CD4-positive, alpha-beta T cell treated with Interleukin-6 for 4 hours (primary cell): ENCODE measurements at places on chromosomes 2 and 18.

- no peak for DNase-seq
Measured at GRCh38 chr2:9356261-9356660, 67.1 kb downstream of the ITGB1BP1 start.

- no peak for DNase-seq
Measured at GRCh38 chr2:63035169-63035568, 15.5 kb upstream of the OTX1 start.

GRCh38 chr18:2028986-2029385 is 542.3 kb downstream of the METTL4 start:
- DNase-seq, result no peak

GRCh38 chr18:54239091-54239490 is 14.6 kb upstream of the MBD2 start:
- no peak for DNase-seq

- no peak for DNase-seq
Measured at GRCh38 chr2:132681766-132682165, 11.8 kb upstream of the LYPD1 start.

- no peak for DNase-seq
Measured at GRCh38 chr2:198186257-198186656, 381.9 kb downstream of the PLCL1 start.

GRCh38 chr2:877747-878146 is 72.9 kb upstream of the SNTG2 start:
- no peak for DNase-seq

- no peak for DNase-seq
Measured at GRCh38 chr2:239587841-239588240, 187.0 kb upstream of the HDAC4 start.

DNA sequence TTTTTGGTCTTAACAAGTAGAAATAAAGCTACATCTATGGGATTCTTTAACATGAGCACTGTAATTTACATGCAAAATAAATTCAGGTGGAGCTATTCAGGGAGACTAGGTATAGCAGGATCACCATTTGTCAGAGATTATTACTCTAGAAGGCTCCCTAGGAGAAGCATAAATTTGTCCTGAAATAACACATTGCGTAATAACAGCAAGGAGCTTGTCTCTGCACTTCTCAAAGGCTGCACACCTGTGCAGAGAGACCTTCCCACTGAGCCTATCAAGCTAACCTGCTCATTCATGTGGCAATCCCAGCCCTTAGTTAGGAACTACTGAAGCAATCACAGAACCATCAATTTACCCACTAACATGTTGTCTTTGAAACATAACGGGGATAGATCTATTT is 437.4 kb upstream of the MC4R start:
- DNase-seq, result no peak

DNA sequence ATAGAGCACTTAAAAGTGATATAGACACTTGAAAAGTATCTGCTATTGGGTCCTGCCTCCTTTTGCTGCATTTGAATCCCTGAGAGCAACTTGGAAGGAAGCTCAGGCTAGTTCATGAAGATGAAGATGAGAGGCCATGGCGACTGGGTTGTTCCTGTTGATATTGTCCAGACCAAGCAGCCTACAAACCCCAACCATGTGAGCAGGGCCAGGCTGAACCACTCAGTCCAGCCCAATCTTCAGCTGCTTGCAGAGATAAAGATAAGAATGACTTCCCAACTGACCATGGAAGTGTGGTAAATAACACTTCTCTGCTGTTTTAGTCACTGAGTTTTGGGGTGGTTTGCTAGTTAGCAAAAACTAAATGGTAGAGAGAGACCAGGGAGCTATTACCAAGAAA is 417.6 kb downstream of the SOX11 start:
- no peak for DNase-seq

GRCh38 chr18:39806525-39806924 is 2148.5 kb upstream of the PIK3C3 start:
- DNase-seq, result no peak

GRCh38 chr2:105593221-105593967 is 151.3 kb upstream of the NCK2 start:
- no peak for DNase-seq

GRCh38 chr2:105763076-105763475 is 18.4 kb downstream of the NCK2 start:
- no peak for DNase-seq

- no peak for DNase-seq
Measured at GRCh38 chr2:105896765-105897163, 152.1 kb downstream of the NCK2 start.

DNA sequence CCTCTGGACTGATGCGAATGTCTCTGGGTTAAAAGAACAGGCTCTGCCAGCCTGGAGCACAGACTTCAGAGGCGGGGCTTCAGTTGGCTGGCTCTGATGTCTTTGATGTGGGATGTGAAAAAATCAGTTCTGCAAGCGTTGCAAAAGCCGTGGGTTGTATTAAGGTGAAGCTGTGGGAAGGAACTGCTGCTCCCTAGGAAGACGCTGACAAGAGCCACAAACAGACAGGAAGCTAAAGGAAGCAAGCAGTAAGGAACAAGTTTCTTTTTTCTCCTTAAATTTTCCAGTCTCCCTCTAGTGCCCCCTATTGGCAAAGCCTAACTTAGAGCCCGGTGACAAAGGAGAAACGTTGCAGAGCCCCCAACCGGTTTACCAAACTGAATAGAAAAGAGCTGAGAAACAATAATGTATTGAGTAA is 239.0 kb downstream of the CCDC178 start:
- DNase-seq, result no peak

GRCh38 chr2:27407798-27408491 is 1.4 kb downstream of the PPM1G start:
- DNase-seq, result no peak

- DNase-seq, result no peak
Measured at GRCh38 chr2:176035013-176035691, 33.1 kb upstream of the LNPK start.
